ENCODE measurements at places on chromosomes 2 and 18. TPM values are rescaled to one million over a fixed set of nuclear protein-coding genes. Genes with fewer than 3 reads are reported as not detected.

DNA sequence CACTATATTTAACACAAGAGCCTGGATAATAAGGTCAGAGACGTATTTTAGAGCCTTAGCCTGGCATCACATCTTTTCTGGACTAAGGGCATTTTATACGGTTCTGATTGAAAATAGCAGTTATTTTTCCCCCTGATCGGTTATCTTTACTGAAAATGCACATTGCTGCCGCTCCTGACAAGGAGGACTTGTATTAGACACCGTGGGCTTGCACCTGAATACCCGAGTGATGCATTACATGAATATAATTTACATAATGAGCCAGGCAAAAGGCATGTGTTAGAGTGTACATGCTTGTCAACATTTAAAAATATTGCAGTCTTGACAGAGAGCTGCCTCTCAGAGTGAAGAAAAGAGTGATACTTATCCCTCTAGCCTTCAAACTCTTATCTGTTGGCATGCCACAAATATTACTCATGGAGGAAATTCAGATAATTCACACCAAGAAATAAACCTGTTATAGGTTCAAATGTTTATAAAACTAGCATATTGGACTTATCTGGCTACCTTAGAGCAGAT lies 470.5 kb upstream of the ETAA1 start:
- no peaks in the 10 kb centered on the region for H3K36me3 ChIP-seq
- no peak overlapping the region for H3K4me3 ChIP-seq
- H3K27me3 ChIP-seq, result no peaks in the 10 kb centered on the region
- no peak for DNase-seq
- H3K4me1 ChIP-seq, result no peaks in the 10 kb centered on the region

- no peak overlapping the region for H3K4me3 ChIP-seq
- no peaks in the 10 kb centered on the region for H3K4me1 ChIP-seq
- no peaks in the 10 kb centered on the region for H3K27me3 ChIP-seq
- no peak overlapping the region for H3K27ac ChIP-seq
These were observed 246.1 kb downstream of the DYSF start for GRCh38 chr2:71699428-71699827.

GRCh38 chr2:98607104-98607503 lies 1.2 kb downstream of the COA5 start:
- H3K36me3 ChIP-seq, result peaks cover 26% of the 10 kb centered on the region
- no peaks in the 10 kb centered on the region for H3K27me3 ChIP-seq
- no peak overlapping the region for H3K4me3 ChIP-seq
- H3K27ac ChIP-seq, result peak overlapping the region; percentile 97

GRCh38 chr2:236904389-236905263 lies 181.1 kb upstream of the COPS8 start:
- H3K27me3 ChIP-seq, result no peaks in the 10 kb centered on the region
- H3K27ac ChIP-seq, result no peak overlapping the region
- DNase-seq, result no peak
- H3K4me1 ChIP-seq, result no peaks in the 10 kb centered on the region
- no peaks in the 10 kb centered on the region for H3K36me3 ChIP-seq

DNA sequence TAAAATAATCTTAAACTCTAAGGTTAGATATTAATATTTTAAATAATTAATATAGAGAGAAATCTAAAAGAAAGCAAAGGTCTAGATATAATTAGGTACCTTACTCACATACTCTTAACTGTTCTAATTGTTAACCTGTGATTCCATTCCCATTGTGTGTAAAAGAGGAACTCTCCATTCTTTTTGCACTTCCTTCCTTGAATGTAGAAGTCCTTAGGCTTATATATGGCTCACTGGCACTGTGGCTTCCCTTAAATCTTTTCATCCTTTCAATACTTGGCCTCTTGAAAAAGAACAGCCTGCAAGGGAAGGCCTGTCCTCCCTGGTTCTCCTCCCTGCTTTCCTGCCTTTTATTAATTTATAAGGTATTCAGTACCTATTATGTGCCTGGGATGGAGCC lies 182.8 kb upstream of the FOSL2 start:
- no peaks in the 10 kb centered on the region for H3K36me3 ChIP-seq

GRCh38 chr2:177076636-177077179 lies 135.9 kb upstream of the HNRNPA3 start:
- H3K4me1 ChIP-seq, result no peaks in the 10 kb centered on the region
- DNase-seq, result no peak
- no peak overlapping the region for H3K27ac ChIP-seq
- no peaks in the 10 kb centered on the region for H3K36me3 ChIP-seq

PSD4 gene
- total RNA-seq, result 203 TPM

DUSP2 gene
- total RNA-seq, result 74.9 TPM

SEC11C gene
- total RNA-seq, result 69.8 TPM
